Stimulated activated CD8-positive, alpha-beta memory T cell treated with anti-CD3 and anti-CD28 coated beads, Interleukin-15, amount 100 ng/mL, for 48 hours (primary cell): ENCODE measurements at places on chromosomes 2 and 18.

DNA sequence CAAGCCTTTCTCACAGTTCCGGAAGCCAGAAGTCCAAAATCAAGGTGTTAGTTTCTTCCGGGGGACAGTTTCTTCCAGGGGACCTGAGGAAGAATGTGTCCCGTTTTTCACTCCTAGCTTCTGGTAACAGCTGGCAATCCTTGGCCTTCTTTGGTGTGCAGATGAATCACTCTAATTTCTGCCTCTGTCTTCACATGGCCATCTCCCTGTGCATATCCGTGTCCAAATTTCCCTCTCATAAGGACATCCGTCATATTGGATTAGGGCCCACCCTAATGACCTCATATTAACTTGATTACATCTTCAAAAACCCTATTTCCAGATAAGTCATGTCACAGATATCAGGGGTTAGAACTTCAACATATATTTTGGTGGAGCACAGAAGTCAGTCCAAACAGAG, 141.4 kb downstream of the ZEB2 start:
- no peak for DNase-seq

GRCh38 chr2:156982615-156983014, 274.9 kb upstream of the GALNT5 start:
- DNase-seq = no peak

- DNase-seq = peak; percentile 28
Observed at GRCh38 chr2:137865954-137866540, 98.2 kb upstream of the HNMT start.

GRCh38 chr2:97761192-97761591, 47.8 kb downstream of the ZAP70 start:
- peak; percentile 38 for DNase-seq

DNA sequence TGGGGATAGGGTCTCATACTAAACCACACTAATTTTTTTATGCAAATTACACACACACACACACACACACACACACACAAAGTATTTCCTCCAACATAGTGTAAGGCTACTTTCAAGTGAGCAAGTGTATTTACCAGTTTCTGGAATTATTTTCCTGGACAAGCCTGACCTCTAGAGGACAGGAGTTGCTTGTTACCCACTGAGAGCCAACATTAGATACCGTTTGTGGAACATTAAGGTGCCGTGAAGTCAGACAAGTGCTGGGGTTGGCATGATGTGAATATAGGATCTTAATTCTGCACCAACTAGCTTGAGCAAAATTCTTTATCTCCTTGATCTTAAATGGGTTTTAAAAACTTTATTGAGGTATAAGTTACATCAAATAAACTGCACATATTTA, 39.3 kb upstream of the SERPINB2 start:
- no peak for DNase-seq
